ENCODE measurements at places on chromosomes 2 and 18.

DNA sequence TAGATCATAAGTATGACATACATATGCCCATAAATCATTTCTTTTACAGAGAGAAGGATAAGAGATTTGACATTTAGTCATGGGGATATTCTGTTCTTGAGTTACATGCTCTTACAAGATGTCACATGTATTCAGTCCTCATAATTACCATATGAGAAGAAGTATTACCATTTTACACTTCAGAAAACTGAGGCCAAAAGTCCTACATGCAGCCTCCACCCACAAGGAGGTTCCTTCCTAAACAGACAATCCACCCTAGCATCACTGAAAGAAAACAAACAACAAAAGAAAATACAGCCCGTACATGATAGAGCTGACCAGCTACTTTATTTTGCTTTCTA, 335.1 kb downstream of the SETBP1 start:
- DNase-seq: no peak

DNA sequence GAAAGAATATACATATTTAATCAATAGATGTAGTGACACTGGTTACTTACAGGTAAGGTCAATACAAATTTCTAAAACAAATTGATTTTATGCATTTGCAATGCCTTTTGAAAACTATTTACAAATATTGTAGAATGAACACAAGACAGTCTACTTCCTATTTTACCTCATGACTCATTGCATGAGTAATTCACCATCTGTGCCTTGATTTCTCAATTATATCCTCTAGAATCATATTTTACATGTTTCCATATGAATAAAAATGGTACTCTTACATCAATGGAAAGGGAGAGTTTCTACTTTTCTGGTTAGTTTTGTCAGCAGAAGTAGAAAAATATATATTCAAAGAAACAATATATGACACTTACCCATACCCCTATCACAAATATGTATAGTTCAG, 203.8 kb upstream of the CDH7 start:
- no peak for DNase-seq

GRCh38 chr18:36974686-36975085, 145.8 kb downstream of the KIAA1328 start:
- DNase-seq: no peak

DNA sequence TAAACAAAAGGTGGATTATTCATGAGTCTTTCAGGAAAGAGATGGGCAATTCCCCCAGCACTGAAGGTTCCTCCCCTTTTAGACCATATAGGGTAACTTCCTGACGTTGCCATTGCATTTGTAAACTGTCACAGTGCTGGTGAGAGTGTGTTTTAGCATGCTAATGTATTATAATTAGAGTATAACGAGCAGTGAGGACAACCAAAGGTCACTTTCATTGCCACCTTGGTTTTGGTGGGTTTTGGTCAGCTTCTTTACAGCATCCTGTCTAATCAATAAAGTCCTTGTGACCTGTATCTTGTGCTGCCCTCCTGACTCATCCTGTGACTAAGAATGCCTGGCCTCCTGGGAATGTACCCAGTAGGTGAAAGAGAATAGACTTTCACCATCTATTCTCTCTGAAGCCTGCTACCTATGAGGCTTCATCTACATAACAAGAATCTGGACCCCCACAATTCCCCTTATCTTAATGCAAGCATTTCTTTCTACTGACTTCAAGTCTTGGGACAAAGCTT, 148.7 kb downstream of the CABLES1 start:
- no peak for DNase-seq

GRCh38 chr2:219269362-219270054, 9.7 kb upstream of the DNAJB2 start:
- DNase-seq: peak; percentile 89

- no peak for DNase-seq
Measured at GRCh38 chr2:218517434-218518206, 50.5 kb downstream of the USP37 start.

DNA sequence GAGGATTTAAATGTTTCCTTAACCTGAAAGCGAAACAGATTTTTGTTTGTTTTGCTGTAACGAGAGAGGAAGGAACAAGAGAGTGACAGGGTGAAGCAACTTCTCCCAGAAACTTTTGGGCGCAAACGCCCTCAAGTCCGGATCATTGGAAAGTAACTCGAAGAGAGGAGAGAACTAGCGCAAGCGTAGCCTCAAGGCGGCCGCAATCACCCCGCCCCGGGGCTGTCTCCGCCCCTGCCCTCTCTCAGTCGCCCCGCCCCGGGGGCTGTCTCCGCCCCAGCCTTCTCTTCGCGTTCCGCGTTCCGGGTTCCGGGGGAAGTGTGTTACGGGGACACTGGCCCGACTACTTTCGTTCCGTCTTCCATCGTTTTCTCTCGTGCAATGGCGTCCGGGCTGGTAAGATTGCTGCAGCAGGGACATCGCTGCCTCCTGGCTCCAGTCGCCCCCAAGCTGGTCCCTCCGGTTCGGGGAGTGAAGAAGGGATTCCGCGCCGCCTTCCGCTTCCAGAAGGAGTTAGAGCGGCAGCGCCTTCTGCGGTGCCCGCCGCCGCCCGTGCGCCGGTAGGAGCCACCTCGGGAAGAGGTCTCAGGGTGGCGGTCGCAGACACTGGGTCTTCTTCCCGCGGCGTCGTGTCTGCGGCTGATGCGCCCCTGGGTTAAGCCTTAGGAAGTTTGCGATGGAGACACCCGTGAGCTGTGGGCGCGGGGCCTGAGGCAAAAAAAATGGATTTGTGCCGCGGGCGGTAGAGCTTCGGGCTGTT, at the start of gene MRPL44:
Gene MRPL44 (plus strand): TSS at position 372 of the 760 bp plus-strand sequence. CDS start 10 bp downstream, at position 382.
- DNase-seq: peak; percentile 97

GRCh38 chr2:100754951-100755350, 65.0 kb upstream of the NPAS2 start:
- no peak for DNase-seq

DNA sequence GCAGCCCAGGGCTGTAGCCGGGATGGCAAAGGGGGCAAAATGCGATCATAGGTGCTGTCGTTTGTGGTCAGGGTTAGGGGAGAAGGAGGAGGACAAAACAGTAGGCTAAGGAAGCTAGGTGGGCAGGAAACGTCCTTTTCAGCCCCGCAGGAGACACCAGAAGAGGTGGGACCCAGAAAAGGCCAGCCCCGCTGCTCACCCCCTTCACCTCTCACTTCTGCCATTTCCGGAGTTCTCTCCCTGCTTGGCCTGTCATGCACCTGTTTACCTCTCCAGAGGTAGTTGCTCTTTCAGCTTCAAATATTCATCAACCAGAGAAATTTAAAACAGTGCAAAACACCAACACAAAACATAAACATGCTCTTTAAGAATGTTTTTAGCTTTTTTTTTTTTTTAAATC, 849 bp downstream of the AQP4 start:
- no peak for DNase-seq

- no peak for DNase-seq
Measured at GRCh38 chr2:38246105-38246504, 131.0 kb downstream of the ATL2 start.

GRCh38 chr2:233867993-233868532, at the start of gene MSL3B:
Gene MSL3B, minus strand, starts transcription at chr2:233868386.
- DNase-seq: peak; percentile 62

- DNase-seq: no peak
Measured at GRCh38 chr2:59282374-59283057, 1041.4 kb upstream of the FANCL start.

- no peak for DNase-seq
Measured at GRCh38 chr2:193476171-193476800, 1281.6 kb upstream of the TMEFF2 start.

- no peak for DNase-seq
Measured at GRCh38 chr2:117918608-117919007, 95.3 kb downstream of the CCDC93 start.

GRCh38 chr2:6749962-6750361, 115.7 kb downstream of the CMPK2 start:
- DNase-seq: no peak

- no peak for DNase-seq
Measured at GRCh38 chr2:129301431-129301913, 678.0 kb upstream of the RAB6C start.

DNA sequence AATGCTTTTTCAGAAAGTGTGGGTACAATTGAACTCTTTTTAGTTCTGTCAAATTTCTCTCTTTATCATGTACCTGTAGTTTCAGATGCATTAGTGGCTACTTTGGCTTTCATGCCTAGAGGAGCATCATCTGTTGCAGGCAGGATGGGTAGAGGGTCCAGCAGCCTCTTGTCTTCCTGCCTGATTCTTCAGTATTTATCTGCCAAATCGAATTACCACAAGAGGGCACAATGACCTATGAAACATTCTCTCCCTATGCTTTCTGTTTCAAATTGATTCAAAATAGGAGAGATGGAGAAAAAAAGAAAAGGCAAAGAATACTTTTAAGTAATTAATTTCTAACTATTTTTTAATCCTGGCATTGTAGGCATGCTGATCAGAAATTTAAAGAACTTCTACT, 477.2 kb downstream of the TRIB2 start:
- DNase-seq: no peak

- DNase-seq: no peak
Measured at GRCh38 chr2:32135409-32135808, 30.3 kb upstream of the SLC30A6 start.

DNA sequence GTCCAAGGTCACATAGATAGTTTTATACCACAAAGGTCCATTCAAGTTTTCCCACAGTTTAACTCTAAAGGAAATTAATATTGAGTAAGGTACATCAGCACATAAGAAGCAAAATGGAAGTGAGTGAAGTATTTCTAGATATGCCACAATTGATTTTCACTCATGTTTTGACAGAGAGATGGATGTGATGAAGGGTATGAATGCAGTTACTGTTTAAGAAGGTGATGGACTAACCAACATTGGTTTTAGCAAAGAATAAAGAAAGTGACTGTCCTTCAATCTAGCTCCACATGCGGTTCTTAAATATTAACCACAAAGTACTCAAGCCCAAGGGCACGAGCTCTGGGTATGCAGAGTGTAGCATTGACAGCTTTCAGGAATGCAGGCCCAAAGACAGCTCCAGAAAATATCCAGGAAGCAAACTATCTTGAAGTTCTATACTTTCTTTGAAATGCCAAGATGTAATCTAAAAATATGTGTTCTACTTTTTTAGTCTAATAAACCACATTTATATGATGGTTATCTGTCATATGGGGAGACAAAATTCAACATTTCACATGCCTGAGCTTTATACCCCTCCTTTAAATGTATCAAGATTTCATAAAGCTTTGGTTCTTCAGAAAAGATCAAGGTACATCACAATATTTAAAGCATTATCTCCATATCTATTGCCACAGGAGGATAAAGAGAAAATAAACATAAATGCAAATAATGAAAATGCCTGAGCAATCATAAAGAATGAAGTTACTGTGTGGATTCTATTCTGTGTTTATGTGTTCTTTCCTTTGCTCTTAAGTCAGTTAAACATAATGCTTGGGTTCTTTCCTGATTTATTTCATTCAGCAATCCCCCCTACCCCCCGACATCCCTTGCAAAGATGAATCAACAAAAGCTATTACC, 6.7 kb upstream of the SCN1A start:
- DNase-seq: no peak

GRCh38 chr18:57959278-57959677, 84.7 kb upstream of the NEDD4L start:
- DNase-seq: no peak

DNA sequence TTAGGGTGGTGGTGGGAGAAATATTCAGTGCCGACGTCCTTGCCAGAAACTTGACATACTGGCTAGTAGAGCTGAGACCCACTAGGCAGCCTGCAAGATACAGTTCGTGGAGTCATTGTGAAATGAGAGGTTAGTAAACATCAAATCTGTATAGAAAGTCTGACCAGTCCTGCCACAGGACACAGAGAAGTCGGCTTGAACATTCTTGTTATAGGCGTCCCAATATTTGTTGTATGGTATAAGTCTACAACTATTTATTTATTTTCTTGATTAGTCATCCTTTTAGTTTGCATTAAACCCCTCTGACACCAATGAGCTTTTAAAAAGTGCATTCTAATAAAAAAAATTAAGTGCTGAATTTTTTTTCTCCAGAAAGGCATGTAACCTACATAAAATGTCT, 265.4 kb downstream of the STK39 start:
- DNase-seq: no peak

- DNase-seq: no peak
Measured at GRCh38 chr18:44887227-44887631, 206.5 kb downstream of the SETBP1 start.

DNA sequence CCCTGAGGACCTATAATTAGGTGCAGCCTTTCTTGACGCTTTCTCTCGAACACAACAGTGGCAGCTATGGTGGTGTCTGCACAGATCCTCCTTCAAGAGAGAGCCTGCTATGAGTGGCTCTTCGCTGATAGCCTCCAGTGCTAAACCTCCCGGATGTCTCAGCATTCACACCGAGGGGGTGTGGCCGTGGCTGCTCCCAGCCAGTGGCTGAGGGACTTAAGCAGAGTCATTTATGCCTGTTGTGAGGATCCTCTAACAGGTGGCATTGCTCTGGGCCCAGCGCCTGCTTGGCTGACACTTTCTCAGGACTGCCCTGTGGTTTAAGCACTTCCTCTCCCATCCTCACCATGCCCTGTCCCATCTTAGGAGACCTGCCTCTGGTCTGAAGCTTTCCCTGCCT, 592.0 kb upstream of the LRRTM1 start:
- no peak for DNase-seq

DNA sequence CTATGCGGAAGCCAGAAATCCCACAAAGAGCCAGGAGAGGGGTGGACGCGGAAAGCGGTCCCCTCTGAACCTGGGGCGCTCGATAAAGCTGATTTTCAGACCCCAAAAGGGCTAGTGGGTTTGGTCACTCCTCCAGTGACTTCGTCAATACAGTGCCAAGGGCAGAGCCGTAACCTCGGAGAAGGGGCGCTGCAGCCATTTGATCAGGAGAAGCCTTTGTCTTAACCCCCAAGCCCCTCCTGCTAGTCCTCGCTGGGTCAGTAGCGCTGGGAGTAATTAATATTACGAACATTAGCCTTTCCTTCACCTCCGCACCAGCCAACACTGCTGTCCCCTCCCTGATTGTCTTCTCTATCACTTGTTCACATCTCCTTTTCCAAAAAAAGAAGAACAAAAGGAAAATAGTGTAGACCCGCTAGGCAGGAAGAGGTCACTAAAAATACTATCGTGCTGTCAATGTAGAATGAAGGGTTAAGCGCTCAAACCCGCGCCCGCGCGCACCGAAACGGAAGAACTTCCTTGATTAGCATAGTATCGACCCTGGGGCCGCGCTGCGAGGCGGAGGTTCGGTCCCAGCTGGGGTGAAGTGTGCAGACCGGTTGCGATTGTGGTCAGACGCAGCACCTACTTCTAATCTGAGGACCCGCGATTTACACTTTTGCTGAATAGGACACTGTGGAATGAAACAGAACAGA, 63.2 kb upstream of the MAPRE2 start:
- peak; percentile 64 for DNase-seq

GRCh38 chr2:100783987-100784386, 36.0 kb upstream of the NPAS2 start:
- no peak for DNase-seq

DNA sequence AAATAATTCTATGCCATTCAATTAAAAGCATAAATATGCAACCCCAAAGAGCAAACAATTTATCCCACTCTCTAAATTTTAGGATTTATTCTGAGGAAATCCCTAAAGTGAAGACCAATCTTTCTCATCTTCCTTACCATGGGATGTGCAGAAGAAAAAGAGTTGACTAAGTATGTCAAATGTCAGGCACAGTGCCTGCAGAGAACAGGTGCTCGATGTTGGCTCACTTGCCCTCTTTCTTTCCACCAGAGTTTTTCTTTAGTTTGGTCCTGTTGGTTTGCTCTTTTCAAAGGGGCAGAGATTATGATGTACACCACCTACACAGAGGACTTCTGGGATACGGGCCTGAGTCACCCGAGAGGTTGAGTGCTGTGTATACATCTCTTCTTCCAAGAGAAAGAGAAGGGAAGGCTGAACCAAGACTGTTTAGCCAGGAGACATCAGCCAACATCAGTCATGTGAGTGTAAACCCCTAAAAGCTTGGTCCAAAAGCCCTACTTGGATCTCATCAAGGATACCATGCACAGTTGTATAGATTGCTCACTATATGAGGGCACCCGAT, 51.7 kb downstream of the SUMO1 start:
- DNase-seq: no peak
